ENCODE measurements at places on chromosomes 12 and 14.

DNA sequence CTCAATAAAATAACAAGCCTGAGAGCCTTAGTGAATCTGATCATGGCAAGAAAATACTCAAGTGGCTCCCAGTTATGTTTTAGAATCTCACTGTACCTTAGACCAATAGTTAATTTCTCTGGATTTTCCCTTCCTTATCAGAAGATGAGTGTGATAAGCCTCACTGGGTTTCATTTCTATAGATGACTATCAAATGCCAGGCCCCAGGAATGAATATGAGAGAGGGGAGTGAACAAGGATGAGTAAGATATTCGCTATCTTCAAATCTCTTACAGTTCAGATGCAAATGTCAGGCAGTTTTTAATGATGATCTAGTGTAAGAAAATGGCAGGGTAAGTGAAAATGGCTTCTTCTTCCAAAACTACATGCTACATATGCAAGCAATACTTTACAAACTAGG, 26.1 kb upstream of the OR10P1 start:
- DNase-seq = no peak

DNA sequence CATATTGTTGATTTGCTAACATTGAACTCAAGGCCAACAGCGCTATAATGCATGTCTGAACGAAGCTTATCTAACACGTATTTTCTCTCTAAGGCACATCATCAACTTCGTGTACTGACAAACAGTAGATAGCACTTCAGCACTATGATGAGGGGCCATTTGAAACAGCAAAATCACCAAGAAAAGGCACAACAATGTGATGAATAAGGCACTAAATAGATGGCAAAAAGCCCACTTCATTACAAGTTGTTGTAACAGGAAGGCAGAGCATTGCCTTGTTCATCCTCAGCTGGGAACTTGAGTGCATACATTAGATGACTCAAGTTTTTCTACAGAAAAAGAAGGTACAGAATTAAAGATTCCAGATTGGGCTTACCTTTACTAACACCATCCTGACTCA, 75.2 kb downstream of the LIN7A start:
- no peak for DNase-seq

GRCh38 chr14:74208642-74209041, 30.6 kb upstream of the VSX2 start:
- DNase-seq = no peak

DNA sequence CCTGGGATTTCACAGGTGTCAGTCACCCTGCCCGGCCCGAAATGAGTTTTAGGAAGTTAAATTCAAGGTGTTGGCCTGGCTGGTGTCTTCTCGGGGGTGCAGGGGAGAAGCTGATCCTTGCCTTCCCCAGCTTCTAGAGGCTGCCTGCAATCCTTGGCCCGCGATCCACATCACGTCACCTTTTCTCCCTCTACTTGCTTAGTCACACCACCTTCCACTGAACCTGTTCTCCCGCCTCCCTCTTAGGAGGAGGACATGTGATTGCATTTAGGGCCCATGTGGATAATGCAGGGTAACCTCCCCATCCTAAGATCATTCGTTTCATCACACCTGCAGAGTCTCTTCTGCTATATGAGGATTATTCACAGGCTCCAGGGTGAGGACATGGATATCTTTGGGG, 25.4 kb upstream of the ATXN2 start:
- DNase-seq = no peak

DNA sequence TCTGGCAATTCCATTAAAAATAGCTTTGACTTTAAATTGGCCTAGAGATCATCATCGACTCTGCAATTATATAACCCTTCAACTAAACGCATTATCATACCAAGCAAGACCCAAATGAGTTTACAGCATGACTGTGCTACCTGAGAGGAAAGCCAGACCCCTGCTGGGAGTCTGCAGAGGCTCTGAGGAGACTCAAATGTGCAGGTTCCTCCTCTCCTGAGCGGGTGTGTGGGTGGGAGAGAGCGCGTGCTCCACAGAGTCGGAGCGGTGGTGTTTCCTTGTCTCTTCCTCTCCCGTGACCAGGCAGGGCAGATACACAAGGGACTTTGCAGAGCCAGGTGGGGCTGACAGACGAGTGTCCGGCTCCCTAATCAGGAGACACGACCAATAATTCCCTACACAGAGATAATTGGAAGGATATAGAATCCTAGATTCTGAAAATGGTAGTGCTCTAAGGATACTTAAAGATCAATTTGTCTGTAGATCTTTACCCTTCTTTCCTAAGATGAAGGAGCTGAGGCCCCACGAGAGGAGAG, 74.1 kb downstream of the SLC8A3 start:
- DNase-seq = no peak

- DNase-seq = no peak
Observed at GRCh38 chr12:130619385-130620001, 96.6 kb downstream of the RIMBP2 start.

GRCh38 chr12:117738233-117738632, 230.6 kb downstream of the KSR2 start:
- DNase-seq = no peak

All from activated CD4-positive, alpha-beta T cell treated with anti-CD3 and anti-CD28 coated beads, Interleukin-2, amount 50 U/mL, for 16 hours (primary cell).